ENCODE measurements at places on chromosomes 7 and 10.

GRCh38 chr7:20005081-20005480 lies 212.1 kb downstream of the MACC1 start:
- DNase-seq = no peak

GRCh38 chr7:85191383-85191782 lies 4.5 kb upstream of the SEMA3D start:
- peak; percentile 31 for DNase-seq

GRCh38 chr7:143325240-143325639 lies 9.3 kb downstream of the CLCN1 start:
- no peak for DNase-seq

DNA sequence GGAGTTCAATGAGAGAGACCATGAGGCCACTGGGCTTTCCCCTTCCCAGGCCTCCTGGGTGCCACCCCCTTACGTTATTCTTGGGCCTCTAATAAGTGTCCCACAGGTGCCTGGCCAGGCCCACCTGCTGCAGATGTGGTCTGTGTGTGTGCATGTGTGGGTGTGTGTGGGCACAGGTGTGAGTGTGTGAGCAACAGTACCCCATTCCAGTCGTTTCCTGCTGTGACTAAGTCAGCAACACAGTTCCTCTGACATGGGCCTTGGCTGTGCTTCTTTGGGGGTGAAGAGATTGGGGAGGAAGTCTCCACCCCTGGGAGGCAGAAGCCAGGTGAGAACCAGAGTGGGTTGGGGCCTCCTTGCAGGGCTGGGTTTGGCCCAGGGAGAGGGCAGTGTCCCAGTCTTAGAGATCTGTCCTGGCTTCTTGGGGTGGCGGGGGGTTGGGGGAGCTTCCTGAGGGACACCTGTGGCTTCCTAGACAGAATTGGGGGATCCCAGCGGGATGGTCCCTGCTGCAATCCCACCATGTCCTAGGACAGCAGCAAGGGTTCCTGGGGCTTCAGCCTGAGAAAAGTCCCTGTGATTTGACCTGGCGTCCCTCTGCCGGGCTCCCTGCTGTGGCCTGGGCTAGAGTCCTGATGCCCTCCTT lies 4.1 kb upstream of the PILRB start:
- no peak for DNase-seq

DNA sequence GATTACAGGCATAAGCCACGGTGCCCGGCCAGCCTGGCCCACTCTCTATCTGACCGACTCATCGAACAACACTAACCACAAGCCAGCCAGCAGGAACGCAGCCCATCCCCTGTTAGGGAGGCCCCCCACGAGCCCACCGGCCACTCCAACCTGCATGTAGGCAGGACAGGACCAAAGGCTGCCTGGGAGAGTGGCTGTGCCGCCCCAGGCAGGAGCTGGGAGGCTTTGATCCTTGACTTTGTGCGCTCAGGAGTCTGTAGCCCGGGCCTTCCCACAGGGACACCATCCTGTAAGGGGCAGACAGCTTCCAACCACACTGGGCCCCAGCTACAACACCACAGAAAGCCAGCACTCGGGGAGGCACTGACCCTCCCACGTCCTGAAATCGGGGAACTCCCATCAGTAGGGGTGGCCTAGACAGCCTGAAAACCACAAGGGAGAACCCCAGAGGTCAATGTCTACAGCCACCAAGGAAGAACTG lies 29.4 kb downstream of the GRID1 start:
- no peak for DNase-seq

DNA sequence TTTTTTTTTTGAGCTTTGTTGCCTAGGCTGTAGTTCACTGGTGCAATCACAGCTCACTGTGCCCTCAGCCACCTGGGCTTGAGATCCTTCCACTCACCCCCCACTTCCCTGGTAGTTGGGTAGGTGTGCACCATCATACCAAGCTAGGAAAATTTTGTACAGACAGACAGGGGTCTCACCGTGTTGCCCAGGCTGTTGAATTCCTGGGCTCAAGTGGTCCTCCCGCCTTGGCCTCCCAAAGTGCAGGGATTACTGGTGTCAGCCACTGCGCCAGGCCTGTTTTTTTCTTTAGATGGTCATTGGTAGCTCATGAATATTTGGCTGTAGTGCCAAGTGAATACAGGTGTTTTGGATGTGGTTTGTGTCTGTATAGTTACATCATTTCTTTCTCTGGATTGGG lies 7.5 kb downstream of the COMTD1 start:
- no peak for DNase-seq

DNA sequence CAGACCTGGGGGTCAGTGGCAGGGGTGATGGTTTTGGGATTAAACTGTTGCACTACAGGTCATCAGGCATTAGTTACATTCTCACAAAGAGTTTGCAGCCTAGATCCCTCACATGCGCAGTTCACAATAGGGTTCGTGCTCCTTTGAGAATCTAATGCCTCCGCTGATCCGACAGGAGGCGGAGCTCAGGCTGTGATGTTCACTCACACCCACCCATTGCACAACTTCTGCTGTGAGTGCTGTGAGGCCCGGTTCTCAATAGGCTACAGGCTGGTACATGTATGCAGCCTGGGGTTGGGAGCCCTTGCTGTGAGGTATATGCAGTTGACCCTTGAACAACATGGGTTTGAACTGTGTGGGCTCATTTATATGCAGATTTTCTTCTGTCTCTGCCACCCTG lies 416.4 kb downstream of the GFRA1 start:
- no peak for DNase-seq

DNA sequence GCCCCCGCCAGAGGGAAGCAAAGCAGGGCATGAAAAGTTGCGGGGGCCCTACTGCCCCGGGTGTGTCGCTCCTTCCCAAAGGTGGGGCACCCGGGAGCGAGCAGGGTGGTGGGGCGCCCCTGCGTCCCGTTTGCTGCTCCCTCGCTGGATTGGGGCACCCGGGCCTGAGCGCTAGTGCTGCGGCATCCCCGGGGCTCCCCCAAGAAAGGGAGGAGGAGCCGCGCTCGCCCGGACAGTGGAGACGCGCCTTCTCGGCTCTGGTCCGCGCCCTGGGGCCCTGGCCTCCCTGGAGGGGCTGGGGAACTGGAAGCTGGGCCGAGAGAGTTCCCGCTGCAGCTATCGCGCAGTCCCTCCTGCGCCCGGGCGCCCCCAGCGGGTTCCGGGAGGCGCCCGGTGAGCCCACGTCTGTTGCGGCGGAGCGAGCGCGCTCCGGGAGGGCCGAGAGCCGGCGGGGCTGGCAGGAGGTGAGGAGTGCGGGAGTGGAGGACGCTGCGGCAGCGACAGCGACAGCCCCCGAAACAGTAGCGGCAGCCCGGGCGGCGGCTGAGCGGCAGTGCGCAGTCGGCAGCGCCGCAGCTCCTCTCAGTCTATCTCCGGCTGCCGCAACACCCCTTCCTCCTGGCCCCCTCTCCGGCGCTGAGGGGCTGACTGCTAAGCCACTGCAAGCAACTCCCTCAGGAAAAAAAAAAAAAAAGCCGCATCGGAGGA lies 504 bp upstream of the BMPER start:
- DNase-seq = peak; percentile 69

DNA sequence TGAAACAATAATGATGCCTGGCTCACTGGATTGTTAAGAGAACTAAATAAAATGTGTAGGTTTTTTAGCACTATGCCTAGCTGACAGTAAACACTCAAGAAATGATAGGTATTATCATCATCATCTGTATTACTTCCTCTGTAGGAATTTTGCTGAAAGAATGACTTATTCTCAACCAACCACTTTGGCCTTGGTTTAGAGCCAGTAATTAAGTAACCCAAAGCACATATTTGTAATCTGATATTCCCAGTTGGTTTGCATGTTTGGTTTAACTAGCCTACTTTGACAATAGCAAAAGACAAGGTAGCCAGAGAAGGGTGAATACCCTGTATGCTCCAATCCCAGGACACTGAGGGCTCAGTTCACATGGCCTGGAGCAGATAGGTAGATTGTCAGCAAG lies 34.4 kb downstream of the BCAP29 start:
- DNase-seq = peak; percentile 92

DNA sequence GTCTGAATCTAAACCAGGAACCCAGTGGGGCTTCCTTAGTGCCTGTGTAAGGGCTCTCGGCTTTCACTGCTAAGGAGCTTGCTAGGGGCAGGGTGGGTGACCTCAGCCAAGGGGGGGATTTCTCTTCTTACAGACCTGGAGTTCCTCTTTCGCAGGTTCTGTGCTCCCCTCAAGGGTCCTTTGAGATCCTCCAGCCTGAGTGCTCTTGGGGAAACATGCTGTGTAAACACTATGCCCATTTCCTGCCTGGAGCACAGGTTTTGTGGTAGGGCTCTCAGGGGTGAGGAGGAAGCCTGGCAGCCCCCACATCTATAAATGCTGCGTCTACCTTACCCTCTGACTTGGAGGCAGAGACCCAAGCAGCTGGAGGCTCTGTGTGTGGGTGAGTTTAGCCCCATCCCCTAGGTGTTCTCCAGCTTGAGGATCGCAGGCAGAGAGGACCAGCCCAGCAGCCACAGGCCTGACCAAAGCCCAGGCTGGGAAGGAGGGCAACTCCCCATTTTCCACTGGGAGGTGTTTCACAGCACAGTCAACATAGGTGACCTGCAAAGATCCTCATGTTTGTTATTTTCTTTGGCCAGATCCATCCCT lies at the start of gene SFTPA1:
SFTPA1 (plus strand) TSS at position 339 of the 591 bp plus-strand sequence. CDS start 887 bp downstream, outside the sequence.
- no peak for DNase-seq

GRCh38 chr7:105261689-105262088 lies 127.0 kb downstream of the SRPK2 start:
- no peak for DNase-seq

- no peak for DNase-seq
These were observed 370.8 kb downstream of the GRID1 start for GRCh38 chr10:85995791-85996190.

DNA sequence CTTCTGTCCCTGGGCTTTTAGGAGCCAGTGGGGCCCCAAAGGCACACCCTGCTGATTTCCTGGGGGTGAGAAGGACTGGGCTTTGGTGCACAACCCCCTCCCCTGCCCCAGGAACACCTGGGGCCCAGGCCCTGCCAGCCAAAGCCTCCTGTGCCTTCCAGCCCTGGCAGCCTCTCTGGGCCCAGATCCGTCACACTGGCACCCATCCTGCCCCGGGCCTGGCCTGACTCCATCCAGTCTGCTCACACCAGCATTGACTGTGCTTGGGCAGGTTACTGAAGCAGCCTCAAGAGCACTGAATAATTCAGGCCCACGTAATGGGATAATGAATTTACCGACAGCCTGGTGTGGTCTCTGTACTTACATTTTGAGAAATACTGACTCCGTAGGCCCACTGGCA lies 12.0 kb upstream of the COMTD1 start:
- DNase-seq = no peak

DNA sequence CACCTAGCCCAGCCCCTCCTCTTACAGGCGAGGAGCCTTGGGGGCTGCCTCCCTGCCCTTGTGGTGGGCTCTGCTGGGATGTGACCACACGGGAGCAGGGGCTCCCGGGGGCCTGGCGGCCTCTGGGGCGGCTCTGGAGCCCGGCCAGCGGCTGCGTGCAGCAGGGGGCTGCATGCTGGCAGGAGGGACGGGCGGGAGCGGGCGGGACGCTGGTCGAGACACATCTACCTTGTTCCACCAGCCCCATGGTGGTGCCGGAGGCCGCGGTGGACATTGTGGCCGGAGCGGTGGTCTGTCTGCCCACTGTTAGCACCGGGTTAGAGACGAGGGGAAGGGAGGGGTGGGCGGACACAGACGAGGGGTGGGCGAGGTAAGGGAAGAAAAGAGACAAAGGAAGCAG lies 38.6 kb downstream of the YKT6 start:
- DNase-seq = no peak

DNA sequence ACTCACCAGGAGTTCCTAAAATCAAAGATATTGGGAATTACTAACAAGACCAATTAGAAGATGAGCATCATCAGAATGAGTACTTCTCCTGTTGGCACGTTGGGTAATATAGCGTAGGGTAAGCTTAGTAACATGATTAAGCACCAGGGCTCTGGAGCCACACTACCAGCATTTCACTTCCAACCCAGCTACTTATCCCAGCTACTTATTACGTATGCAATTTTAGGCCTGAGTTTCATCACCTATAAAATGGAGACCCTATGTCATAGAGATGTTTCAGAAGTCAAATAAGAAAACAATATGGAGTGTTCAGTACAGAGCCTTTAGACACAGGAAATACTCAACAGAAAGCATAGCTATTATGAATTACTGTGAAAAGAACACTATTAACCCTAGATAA lies 19.0 kb downstream of the GDI2 start:
- DNase-seq = no peak

GRCh38 chr10:86253091-86254072 lies 113.2 kb downstream of the GRID1 start:
- DNase-seq = no peak

- no peak for DNase-seq
These were observed 41.5 kb upstream of the GPR141 start for GRCh38 chr7:37642028-37642540.

DNA sequence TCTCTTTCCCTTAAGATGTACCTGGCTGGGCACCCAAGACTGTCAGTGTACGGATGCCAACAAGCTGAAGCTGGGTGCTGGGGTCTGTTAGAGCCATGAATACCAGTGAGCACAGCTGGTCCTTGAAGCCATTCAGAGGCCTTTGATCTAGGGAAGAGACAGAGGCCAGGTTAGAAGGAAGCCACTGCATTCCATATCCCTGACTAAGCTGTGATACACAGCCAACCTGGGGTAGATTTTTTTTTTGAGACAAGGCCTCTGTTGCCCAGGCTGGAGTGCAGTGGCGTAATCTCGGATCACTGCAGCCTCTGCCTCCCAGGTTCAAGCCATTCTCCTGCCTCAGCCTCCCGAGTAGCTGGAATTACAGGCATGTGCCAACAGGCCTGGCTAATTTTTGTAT lies 20.8 kb downstream of the ZDHHC16 start:
- DNase-seq = no peak

GRCh38 chr7:139108266-139109187 lies 993 bp downstream of the ZC3HAV1 start:
- DNase-seq = peak; percentile 15

GRCh38 chr10:86900955-86901354 lies 56.5 kb downstream of the MMRN2 start:
- peak; percentile 4 for DNase-seq

GRCh38 chr7:84474436-84474835 lies 279.8 kb upstream of the SEMA3A start:
- DNase-seq = no peak

DNA sequence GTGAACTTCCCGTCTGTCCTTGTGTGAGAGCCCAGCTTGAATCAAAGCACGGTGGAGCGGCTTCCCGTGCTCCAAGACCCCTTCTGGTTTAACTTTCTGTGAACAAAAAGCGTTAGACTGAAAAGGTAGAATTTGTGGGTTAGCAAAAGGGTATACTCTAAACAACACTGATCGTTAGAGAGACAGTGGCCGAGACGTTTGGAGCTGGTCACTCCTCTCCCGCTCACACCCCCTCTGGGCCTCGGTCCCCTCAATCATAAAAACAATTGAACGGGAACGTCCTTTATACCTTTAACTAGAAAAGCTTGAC lies 502 bp downstream of the PRKRIP1 start:
- DNase-seq = no peak

- DNase-seq = no peak
These were observed 388.5 kb upstream of the CHRM2 start for GRCh38 chr7:136479922-136480321.

Measured in fibroblast of skin of right quadriceps (primary cell).